Hematopoietic multipotent progenitor cell treated with erythropoietin and hydrocortisone succinate and interleukin-3 and kit ligand, for 8 days (in vitro differentiated cells): ENCODE measurements at places on chromosomes 7 and 10.
A peak's percentile ranks its signal among the peaks of the same experiment; 100 is the strongest.

GRCh38 chr7:36283181-36283580 is 106.5 kb upstream of the ANLN start:
- no peak for DNase-seq

DNA sequence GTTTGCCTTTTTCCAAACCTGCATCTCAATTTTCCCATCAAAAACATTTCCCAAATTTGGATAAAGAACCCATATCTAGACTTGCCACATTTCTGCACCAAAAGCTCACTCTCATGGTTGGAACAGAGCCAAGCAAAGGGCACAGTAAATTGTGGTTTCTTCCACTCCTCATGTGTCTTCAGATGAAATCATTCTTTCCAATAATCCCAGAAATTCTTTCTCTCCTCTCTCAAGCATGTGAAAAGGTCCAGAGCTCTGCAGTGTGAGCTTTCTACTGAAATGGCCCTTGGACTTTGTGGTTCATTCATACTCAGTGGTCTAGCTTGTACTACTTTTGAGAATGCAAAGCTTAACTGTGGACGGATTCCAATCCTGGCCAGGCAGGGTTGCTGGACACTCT is 19.8 kb downstream of the PRSS2 start:
- peak; percentile 90 for DNase-seq

- DNase-seq = no peak
Observed at GRCh38 chr7:148789220-148789619, 90.5 kb downstream of the CUL1 start.

GRCh38 chr7:100893910-100894721 is 1.6 kb downstream of the ACHE start:
- peak; percentile 95 for DNase-seq

DNA sequence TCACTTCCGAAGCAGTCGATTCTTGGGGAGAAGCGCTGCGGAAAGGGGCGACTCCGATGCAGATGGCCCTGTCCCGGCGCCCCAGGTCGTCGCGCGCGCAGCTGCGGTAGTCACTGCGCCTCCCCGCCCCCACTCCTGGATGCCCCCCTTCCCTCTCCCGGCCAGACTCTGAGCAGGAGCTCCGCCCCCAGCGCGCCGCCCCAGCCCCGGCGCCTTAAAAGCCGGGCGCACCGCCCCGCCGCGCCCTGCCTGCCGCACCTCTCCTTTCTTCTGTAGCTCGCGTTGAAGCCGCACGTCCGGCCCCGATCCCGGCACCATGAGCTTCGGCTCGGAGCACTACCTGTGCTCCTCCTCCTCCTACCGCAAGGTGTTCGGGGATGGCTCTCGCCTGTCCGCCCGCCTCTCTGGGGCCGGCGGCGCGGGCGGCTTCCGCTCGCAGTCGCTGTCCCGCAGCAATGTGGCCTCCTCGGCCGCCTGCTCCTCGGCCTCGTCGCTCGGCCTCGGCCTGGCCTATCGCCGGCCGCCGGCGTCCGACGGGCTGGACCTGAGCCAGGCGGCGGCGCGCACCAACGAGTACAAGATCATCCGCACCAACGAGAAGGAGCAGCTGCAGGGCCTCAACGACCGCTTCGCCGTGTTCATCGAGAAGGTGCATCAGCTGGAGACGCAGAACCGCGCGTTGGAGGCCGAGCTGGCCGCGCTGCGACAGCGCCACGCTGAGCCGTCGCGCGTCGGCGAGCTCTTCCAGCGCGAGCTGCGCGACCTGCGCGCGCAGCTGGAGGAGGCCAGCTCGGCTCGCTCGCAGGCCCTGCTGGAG is at the start of gene INA:
Gene INA, plus strand, starts transcription at position 243 of the 817 bp plus-strand sequence. Its CDS starts 74 bp downstream, at position 317.
- peak; percentile 40 for DNase-seq

GRCh38 chr10:129030996-129031843 is 435.8 kb upstream of the MGMT start:
- peak; percentile 49 for DNase-seq

- DNase-seq = no peak
Observed at GRCh38 chr7:37960483-37960882, 40.0 kb downstream of the EPDR1 start.

GRCh38 chr7:80705130-80705781 is 66.8 kb downstream of the CD36 start:
- DNase-seq = no peak

GRCh38 chr10:125146791-125147579 is 13.4 kb downstream of the CTBP2 start:
- DNase-seq = peak; percentile 33

GRCh38 chr7:132933072-132933458 is 148.8 kb downstream of the CHCHD3 start:
- no peak for DNase-seq

DNA sequence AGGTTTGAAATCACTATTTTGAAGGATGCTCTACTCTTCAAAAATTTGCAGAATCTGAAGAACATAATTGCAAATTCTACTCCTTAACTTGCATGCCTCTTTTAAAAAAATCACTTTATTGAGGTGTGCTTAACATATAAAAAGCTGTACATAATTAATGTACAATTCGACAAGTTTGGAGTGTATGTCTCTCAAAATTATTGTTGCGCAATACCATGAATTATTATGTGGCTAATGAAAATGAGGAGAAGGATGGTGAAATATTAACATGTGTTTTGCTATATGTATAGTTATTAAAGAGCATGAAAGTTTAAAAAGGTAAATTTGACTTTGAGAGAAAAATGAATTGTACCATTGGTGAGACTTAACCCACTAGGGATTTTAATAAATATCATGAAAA is 187.2 kb upstream of the MALRD1 start:
- DNase-seq = no peak

DNA sequence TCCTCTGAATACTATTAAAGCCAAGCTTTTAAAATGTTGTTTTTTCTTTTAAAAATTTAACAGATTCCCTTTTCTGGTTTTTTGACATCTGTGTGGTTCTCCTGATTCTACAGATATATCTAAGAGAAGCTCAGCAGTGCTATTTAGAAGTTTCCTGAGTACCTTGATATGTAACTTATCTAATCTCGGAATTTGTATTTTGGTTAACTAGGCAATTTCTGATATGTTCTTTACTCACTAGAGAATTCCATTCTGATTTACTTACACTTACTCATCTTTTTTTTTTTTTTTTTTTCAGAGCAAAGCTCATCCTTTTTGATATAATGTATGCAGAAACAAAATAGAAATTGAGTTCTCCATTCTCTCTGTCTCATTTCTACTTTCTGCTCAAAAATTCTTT is 63.8 kb downstream of the PALS2 start:
- no peak for DNase-seq

DNA sequence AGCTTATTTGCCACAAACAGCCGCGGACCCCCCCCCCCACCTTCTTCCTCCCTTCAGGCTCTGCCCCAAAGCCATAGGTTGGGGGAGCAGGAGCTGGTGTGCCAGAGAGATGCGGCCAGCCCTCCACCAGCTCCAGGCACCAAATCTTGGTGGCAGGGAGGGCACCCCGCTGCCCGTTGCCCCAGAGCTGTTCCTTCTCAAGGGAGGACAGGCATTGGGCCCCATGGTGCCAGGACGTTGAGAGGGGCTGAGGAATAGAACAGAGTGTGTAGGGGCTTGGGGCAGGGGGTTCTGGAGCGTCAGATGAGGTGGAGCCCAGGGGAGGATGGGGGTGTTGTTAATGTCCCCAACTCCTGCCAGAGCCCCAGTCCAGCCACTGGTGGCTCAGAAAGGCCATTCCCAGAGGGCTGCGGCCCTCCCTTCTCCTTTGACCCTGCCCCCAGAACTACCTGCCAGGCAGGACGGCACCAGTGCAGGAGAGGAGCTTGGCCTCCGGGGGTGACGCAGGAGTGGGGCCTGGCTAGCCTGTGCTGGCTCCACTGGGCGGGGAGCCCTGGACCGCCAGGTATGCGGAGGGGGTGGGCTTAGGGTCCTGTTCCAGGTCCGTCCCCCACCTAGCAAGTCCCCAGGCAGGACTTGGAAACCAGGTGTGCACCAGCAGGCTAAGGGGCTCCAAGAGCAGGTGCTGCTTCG is 10.0 kb upstream of the SEC24C start:
- no peak for DNase-seq

DNA sequence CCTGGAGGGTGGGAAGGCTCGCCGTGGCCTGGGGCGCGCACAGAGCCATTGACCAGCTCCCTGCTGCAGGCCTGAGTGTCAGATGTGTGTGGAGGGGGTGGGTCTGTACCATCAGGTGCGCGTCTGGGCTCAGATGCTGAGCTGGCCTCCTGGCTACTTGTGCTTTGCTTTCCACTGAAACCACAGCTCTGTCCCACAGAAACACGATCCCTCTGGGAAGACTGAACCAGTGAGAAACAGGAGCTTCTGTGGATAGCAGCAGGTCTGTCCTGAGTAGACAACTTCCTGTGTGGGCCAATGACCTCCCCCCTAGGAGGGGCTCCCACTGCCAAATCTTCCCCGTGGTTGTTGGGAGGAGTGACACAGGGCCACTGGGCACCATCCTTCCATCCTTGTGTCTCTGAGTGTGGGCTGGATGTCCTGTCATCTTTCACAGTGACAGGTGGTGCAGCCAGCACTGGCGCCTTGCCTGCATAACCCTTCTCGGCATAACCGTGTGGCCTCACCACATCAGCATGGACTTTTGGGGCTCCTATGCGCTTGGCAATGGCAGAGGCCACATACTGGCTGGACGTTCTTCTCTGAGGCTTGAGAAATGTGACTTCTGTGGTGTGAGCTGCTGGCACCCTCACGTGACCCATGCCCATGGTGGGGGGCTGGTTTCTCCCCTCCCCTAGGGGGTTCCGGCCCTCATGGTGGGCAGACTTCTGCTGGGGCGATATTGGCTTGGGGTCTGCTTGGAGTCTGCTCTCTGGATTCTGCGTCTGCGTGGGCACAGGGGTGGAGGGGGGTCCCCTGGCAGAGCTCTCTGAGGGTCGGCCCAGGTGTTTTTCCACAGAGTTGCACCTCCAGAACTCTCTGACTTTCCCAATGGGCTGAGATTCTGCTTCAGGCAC is 245.5 kb upstream of the GRB10 start:
- DNase-seq = no peak

- peak; percentile 6 for DNase-seq
Observed at GRCh38 chr10:13613519-13613918, 26.8 kb downstream of the PRPF18 start.

DNA sequence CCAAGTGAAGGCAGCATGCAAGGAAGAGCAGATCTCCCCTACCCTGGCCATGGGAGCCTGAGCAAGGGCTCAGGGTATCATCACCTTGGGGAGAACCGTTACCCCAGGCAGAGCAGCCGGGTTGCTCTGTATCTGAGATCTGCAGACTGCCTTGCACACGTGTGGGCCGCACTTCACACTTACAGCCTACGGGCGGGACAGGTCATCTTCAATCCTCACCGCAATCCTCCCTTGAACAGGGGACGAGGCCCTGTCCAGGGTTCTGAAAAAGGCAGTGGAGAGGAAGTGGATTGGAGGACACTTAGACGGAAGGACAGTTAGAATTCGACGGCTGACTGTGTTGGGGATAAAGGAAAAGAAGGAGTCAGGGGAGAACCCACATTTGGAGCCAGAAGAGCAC is 51.4 kb downstream of the NPS start:
- DNase-seq = no peak

GRCh38 chr10:102195296-102195870 is 30.7 kb upstream of the ELOVL3 start:
- no peak for DNase-seq

GRCh38 chr7:26594553-26594952 is 269.8 kb downstream of the SKAP2 start:
- no peak for DNase-seq

DNA sequence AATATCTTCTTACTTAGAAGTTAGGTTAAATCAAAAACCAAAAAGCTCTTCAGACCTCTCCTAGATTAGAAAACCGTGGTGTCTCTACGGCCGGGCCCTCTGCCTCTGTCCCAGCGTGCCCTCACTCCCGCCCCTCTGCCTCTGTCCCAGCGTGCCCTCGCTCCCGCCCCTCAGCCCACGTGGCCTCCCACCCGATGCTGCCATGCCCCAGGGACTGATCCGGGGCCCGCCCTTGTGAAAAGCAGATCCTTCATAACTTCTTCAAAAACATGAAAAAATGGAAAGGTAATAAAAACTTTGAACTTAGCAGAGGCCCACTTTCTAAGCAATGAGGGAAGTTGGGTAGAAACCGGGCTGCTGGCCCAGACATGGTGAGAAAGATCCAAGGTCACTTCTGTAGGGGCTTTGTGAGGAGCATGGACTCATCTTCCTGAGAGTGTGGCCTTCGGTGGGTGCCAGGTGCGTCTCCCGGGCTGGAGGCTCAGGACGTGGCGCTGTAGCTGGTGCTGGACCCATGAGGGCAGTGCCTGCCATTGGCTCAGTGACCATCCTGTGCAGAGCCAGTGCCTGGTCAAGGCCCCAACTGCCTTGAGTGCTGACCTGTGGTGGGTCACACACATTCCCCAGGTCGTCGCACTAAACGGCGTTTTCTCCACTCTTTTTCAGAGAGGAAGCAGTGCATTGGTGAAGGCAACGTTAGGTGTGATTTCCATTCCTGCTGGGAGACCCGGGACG is 4.9 kb upstream of the DPYSL4 start:
- no peak for DNase-seq

DNA sequence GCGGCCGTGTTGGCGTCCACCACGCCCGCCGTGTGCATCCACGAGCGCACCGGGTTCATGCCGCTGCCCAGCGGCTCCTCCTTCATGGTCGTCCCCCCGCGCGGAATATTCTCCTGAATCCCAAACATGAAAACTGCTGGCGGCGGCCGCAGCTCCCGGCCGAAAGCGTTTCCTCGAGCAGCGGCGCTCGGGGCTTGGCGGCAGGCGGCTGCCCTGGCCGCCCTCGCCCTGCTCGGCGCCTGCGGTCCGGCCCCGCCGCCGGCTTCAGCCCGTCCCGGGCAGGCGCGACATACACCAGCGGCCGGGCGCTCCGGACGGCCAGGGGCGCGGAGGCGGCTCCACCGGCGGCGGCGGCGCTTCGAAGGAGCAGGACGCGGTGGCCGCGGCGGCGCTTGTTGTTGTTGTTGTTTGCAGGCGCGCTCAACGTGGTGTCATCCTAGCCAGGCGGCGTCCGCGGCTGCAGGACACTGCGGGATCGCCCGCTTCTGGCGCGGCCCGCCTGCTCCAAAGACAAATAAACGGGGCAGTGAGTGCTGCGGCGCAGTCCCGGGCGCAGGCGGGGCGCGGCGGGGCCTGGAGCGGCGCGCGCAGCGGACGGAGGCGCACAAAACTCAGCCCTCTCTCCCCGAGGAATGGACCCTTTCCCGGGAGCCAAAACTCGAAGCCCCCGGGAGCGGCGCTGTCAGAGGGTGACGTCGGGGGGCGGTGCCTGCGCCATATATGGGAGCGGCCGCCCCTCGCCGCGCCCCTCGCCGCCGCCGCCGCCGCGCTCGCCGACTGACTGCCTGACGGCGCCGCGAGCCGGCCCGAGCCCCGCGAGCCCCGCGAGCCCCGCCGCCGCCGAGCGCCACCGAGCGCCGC is at the start of gene EBF3:
Gene EBF3, minus strand, starts transcription at position 634 of the 861 bp plus-strand sequence. Its CDS starts 506 bp downstream, at position 128.
- DNase-seq = no peak

GRCh38 chr10:57262892-57263291 is 901.8 kb upstream of the ZWINT start:
- no peak for DNase-seq

DNA sequence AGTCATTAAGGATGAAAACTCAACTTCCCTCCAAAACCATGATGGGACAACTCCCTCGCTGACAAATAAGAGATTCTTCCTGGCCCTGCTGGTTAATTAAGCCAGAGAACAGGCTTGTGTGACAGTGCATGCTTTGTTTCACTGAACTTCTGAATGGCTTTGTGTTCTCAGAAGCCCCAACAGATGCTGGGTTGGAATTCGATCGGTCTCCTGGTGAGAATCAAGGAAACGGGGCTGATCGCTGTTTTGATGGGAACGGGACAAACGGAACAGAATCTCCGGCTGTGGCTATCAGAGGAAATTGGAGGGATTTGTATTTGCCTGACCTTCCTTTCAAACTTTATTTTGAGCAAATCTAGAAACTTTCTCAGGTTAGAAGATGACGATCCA is 145.0 kb downstream of the RNF216 start:
- no peak for DNase-seq
